AML-193 (cell line): ENCODE measurements at places on chromosomes 6 and 20.

- no peak for DNase-seq
Measured at GRCh38 chr20:49843139-49843538, 30.5 kb downstream of the SLC9A8 start.

- DNase-seq = no peak
Measured at GRCh38 chr6:24148684-24149083, 22.7 kb downstream of the NRSN1 start.

GRCh38 chr6:137707590-137708360 is 159.3 kb upstream of the TNFAIP3 start:
- DNase-seq = peak; percentile 87

- no peak for DNase-seq
Measured at GRCh38 chr20:20806121-20807095, 94.0 kb upstream of the RALGAPA2 start.

GRCh38 chr6:87904011-87904410 is 143.6 kb upstream of the SPACA1 start:
- no peak for DNase-seq

DNA sequence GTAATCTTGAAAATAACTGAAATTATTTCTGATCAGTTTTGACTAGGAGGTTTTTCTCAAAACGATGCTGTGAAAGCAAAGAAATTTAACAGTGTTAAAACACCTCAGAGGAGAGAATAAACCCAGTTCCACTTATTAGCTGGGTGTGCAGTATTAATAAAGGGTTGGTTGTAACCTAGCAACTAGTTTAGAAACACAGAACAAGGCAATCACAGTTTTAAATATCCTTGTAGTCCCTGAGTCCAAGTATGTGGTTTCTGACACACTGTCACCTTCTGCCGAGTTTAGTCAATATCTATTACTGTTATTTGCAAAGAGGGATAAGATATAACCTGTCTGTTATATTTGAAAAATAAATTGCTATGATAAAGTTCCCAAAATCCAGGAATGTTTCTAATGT is 70.2 kb upstream of the INSM1 start:
- no peak for DNase-seq

DNA sequence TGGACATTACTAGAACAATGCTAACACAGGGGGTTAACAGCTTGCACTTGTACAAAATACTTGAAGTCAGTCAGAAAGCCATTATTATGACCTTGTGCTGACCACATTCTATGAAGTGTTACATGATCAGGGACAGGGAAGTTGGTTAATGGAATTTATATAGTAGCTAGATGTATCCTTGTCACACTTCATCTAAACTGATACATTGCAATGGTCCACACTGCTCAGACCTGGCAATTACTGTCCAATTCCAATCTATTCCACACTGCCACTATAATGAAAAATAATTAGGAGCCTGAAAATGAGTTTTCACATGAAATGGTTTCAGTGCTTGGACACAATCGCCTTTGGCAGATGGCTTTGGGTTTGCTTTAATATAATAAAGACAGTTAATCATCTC is 850.8 kb downstream of the EPHA7 start:
- DNase-seq = no peak

DNA sequence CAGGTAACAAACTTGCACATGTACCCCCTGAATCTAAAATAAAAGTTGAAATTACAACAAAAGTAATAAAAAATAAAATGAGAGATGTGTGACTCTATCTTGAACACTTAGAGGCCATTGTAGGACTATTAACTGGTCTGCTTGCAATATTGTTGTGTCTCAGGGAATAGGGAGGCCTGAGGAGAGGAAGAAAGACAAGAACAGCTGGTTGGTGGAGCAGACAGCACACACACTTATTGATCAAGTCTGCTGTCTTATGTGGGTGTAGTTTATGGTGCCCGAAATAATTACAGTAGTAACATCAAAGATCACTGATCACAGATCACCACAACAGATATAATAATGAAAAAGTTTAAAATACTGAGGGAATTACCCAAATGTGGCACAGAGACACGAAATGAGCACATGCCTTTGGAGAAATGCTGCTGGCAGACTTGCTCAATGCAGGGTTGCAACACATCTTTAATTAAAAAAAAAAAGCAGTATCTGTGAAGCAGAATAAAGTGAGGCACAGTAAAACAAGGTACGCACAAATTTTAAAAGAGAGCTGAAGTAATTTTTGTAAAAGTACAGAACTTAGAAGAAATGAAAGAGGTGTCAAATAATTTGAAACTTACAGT is 110.1 kb upstream of the HDAC2 start:
- peak; percentile 3 for DNase-seq

- DNase-seq = no peak
Measured at GRCh38 chr6:72248621-72249020, 362.3 kb downstream of the RIMS1 start.

DNA sequence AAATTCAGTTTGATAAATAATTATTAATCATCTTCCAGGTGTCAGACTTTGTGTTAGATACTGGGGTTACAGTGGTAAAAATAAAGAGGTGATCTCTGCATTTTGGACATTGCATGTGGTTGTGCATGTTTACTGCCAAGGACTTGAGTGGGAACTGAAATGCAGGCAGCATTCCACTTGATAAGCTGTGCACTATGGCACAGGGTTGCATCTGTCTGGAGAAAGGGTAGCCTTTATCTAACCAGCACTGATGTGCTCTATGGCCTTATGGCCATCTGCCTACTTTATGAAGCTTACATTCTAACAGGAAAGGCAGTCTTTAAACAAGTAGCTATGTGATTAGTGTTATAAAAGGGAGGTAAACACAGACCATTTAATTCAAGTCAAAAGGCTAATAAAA is 53.0 kb upstream of the MLIP start:
- no peak for DNase-seq

DNA sequence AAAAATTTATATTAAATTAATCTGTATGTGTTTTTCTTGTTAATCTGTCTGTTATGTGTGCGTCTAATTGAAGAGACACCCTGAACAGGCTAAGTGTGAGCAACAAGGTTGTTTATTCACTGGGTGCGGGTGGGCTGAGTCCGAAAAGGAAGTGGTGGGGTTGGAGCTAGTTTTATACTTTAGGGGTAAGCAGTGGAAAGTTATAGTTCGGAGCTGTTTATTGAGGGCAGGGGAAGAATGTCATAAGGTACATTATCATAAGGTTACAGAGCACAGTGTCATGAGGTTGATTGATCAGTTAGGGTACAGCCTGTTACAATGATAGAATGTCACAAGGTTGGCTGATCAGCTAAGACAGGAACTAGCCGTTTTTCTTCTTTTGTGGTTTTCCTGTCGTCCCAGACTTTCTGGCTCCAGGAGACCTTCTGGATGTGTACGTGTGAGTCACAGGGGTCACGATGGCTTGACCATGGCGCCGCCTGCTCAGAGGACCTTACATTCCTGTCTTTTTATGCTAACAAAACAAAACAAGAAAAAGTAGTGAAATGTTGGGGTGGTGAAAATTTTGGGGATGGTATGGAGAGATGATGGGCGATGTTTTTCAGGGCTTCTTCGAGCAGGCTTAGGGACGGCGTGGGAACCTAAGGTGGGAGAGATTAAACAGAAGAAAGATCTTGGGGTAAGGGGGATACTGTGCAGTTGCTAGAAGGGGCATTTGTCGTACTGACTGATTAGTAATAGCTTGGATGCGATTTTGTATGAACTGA is 754.0 kb upstream of the ADGRB3 start:
- DNase-seq = no peak

DNA sequence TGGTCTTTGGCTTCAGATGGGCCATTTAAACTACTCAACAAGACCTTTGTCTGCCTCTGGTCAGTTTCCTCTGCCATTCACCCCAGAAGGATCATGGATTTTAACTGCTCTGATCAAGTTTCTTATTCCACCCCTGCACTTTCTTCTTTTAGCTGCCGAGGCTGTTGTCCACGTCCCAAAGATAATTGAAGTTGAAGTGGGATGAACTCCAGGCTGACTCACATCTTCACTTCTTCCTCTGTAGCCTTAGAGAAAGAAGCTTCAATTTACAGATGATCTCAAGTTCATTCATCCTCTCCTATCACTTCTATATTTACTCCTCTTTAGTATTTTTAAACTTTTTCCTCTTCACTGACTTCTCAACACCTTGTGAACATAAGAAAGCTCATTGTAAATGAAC is 651.6 kb downstream of the UTRN start:
- no peak for DNase-seq

DNA sequence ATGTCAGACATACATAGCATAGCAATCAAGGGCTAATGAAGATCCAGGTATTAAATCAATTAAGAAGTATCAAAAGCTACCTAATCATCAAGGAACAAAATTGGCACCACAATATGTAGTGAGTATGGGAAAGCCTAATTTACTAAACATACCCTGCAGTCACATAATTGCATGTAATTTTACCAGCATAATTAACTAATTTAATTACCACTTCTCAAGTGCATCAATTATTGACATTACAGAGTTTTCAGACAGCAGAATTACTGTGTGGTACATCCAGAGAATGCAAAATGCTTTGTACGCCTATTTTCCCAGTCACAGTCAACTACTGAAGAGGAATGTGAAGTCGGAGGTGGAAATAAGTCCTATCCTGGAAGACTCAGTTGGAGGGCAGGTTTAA is 279.0 kb upstream of the ID4 start:
- DNase-seq = no peak

DNA sequence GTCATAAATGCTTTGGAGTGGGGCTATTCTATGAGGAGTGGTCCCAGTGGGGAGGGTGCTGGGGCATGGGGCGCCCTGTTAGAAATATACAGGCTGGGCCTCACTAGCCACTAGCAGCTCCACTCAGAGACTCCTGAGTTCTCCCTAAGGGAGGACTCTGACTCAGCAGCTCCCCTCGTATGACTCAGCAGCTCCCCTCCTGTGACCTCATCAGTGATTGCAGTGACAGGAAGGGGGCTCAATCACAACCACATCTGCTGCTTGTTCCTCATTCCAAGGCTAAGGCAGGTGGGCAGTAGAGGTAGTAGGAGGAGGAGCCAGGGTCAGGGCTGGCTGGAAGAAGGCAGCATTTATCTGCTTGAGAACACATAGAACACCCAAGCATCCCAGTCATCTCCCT is 73.7 kb downstream of the PRND start:
- no peak for DNase-seq
